ENCODE measurements at places on chromosomes 16 and 17. TPM values are rescaled to one million over a fixed set of nuclear protein-coding genes. Genes with fewer than 3 reads are reported as not detected.

DNA sequence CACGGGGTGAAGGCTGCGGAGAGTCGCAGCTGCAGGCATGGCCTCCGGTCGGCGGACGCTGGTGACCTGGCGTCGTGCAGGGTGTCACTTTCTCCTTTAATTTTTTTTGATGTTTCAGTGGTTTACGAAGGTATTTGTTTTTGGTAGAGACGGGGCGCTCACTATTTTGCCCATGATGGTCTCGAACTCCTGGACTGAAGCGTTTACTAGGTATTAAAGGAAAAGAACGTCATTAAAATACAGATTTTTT, 17.1 kb downstream of the ZNF213 start:
- no peak for DNase-seq

The CHTF8 gene
- total RNA-seq = 67.7 TPM

The CHD9NB gene
- 0.52 TPM for total RNA-seq

The KRTAP3-1 gene
- not detected for total RNA-seq

The CNTNAP4 gene
- total RNA-seq = not detected

DNA sequence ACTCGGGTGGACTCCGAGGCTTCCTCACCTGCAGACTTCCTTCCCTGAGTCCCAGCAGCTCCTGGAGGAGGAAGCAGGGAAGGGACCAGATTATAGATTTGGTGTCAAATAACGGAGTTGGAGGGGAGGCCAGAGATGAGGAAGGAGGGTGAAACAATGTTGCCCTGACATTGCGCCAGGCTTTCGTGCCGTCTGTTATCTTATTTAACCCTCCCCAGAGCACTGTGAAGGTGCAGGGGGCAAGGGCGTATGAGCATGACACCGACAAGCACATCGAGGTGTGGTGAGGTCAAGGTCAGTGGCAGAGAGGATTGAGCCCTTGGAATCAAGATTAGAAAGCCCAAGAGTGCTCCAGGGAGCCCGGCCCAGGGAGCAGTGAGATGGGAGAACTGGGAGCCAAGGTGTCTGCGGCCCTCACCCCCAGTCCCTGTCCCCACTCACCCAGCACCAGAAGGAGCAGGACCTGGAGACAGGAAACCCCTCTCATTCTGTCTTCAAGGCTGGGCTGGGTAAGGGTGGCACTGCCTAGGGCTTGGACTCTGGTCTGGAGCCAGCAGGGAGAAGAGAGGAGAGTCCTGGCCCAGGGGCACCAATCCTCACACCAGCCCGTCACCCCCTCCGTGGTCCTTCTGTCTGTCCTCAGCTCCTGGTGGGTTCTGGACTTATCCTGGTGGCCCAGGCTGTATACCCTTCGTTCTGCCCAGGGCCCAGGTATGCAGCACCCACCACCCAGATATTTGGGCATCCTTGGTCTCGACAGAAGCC, 1.1 kb downstream of the PRSS33 start:
- no peak for DNase-seq

DNA sequence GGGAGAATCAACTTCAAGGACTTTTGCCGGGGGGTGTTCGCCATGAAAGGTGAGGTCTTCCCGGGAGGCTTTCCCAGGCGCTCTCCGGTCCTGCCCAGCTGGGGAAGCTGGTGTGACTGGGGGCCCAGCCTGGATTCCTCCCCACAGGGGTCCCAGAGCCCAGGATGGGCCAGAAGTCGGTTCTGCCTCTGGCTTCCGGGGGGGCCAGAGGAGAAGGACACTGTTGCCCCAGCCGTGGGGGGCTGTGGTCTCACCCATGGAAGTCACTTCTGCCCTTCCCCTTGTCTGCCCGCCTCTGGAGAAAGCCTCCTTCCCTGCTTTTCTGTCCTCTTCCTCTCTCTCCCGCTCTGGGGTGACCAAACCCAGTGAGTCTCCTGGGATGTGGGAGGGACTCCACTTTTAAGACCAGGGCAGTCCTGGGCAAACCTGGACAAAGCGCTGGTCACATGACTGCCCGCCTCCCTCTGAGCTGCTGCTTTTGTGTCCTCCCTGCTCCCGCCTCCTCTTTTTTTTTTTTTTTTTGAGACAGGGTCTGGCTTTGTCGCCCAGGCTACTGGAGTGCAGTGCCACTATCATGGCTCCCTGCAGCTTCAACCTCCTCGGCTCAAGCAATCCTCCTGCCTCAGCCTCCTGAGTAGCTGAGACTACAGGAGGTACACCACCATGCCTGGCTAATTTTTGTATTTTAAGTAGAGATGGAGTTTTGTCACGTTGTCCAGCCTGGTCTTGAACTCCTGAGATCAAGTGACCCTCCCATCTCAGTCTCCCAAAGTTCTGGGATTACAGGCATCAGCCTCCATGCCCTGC, 40.6 kb downstream of the RAB11FIP4 start:
- DNase-seq = no peak

The EIF3CL gene
- 94.5 TPM for total RNA-seq

DNA sequence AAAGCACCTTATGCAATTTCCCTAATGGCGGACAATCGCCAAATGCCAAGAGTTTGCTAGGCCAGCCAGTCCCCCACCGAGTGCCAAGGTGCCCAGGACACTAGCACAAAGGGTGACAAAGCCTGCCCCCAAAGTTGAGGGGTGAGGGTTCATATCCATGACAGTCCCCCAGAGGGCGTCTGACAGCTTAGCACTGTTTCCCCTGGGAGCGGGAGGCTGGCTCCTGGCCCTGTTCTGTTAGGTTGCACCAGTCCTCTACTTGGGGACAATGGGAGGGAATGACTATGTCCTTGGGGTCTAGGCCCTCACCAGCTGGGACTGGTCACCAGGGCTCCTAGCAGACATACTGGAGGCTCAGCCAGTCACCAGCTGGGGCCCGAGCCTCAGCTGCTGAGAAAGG, 66.9 kb downstream of the MYO18A start:
- DNase-seq = no peak

DNA sequence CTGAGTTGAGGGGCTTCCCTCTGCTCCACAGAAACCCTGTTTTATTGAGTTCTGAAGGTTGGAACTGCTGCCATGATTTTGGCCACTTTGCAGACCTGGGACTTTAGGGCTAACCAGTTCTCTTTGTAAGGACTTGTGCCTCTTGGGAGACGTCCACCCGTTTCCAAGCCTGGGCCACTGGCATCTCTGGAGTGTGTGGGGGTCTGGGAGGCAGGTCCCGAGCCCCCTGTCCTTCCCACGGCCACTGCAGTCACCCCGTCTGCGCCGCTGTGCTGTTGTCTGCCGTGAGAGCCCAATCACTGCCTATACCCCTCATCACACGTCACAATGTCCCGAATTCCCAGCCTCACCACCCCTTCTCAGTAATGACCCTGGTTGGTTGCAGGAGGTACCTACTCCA, 26.0 kb downstream of the STH start:
- no peak for DNase-seq

- DNase-seq = peak; percentile 35
Measured at GRCh38 chr17:70270554-70270953, 101.2 kb downstream of the KCNJ2 start.

- peak; percentile 36 for DNase-seq
Measured at GRCh38 chr16:67246756-67247191, 507 bp downstream of the FHOD1 start.

DNA sequence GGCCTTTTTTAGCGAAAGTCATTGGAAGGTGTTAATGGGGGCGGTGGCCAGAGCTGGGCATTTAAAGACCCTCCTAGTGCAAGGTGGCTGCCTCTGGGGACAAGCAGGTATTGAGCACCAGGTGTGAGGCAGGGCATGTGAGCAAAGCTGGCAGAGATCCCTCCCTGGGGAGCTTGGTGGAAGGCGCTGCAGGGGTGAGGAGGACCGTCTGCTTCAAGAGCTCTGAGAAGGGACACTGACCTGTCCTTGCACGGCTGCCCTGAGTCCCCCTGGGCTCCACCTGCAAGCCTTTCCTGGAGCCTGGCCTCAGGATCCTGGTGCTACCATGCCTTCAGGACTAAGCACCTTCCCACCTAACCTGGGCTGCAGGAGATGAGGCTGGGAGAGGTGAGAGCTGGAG, 127.0 kb upstream of the CIBAR2 start:
- DNase-seq = no peak

- no peak for DNase-seq
Measured at GRCh38 chr17:12745486-12745885, 43.8 kb upstream of the ARHGAP44 start.

DNA sequence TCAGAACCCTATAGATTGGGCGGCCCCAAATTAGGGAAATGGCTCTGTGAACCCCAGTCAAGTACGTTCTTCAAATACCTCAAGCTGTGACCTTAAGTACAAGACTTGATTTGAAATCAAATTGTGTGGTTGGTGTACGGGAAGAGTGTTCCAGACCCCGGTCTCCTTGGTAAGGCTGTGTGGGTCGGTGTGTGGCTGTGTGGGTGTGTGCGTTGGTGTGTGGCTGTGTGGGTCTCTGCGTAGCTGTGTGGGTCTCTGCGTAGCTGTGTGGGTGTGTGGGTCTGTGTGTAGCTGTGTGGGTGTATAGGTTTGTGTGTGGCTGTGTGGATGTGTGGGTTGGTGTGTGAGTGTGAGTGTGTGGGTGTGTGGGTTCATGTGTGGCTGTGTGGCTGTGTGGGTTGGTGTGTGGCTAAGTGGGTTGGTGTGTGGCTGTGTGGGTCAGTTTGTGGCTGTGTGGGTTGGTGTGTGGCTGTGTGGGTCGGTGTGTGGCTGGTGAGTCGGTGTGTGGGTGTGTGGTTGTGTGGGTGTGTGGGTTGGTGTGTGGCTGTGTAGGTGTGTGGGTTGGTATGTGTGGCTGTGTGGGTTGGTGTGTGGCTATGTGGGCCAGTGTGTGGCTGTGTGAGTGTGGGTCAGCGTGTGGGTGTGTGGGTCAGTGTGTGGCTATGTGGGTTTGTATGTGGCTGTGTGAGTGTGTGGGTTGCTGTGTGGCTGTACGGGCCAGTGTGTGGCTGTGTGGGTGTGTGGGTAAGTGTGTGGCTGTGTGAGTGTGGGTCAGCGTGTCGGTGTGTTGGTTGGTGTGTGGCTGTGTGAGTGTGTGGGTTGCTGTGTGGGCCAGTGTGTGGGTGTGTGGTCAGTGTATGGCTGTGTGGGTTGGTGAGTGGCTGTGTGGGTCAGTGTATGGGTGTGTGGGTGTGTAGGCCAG, 238.7 kb upstream of the ZFHX3 start:
- no peak for DNase-seq

The TBC1D3H gene
- not detected for total RNA-seq

DNA sequence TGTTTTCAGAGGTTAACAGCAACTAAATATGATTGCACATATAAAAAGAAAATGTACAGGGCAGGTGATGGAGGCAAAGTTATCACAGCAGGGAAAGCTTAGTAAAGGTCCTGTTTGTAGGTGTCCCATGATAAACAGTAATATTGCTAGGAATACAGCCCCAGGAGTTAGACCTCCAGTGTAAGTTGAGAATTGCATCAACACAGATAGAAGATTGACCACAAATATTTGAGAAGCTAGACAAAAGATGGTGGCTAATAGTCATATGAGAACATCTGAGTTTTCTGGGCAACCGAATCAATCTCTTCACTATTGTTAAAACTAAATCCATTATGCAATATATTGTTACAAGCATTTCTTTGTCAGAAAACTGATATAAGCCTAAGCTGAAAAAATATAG, 152.6 kb downstream of the CDH11 start:
- no peak for DNase-seq

The WNK4 gene
- total RNA-seq = 9.7 TPM

- DNase-seq = no peak
Measured at GRCh38 chr17:72764632-72765041, 327.9 kb downstream of the SLC39A11 start.

GRCh38 chr17:69492410-69493071, 78.0 kb downstream of the MAP2K6 start:
- peak; percentile 67 for DNase-seq

DNA sequence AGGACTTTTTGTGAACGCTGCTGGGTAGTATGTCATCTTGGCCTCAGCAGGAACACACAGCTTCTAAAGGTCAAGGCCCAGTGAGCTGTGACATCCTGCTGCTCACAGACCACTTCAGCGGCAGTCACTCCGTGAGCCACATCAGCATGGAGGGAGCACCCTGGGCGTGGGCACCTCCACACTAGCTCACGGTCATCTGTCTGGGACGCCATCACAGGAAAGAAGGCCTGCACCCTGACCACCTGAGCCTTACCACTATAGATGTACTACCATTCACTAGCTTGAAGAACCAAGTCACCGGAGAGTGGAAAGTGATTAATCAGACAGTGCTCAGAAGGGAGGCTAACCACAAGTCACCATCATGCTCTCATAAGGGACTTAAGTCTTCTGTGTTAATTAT, 3.3 kb downstream of the AXIN1 start:
- peak; percentile 55 for DNase-seq

DNA sequence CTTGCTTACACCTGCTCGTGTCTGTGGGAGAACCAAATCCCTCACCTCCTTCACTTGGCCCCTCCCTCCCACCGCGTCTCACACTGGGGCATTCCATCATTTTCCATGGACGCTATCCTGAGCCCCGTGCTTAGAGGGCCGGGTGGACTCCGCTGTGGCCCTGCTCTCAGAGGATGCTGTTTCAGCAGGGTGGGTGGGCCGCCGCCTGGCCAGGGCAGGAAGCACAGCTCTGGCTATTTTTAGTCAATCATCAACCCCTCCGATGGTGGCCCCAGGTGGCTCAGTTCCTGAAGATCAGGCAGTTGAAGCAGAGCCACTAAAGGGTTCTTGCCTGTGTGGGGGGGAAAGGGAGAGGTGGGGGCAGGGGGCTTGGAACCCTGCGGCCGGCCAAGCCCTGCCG, 230.3 kb downstream of the ENGASE start:
- no peak for DNase-seq

- no peak for DNase-seq
Measured at GRCh38 chr17:57852092-57852954, 2.5 kb upstream of the MRPS23 start.

DNA sequence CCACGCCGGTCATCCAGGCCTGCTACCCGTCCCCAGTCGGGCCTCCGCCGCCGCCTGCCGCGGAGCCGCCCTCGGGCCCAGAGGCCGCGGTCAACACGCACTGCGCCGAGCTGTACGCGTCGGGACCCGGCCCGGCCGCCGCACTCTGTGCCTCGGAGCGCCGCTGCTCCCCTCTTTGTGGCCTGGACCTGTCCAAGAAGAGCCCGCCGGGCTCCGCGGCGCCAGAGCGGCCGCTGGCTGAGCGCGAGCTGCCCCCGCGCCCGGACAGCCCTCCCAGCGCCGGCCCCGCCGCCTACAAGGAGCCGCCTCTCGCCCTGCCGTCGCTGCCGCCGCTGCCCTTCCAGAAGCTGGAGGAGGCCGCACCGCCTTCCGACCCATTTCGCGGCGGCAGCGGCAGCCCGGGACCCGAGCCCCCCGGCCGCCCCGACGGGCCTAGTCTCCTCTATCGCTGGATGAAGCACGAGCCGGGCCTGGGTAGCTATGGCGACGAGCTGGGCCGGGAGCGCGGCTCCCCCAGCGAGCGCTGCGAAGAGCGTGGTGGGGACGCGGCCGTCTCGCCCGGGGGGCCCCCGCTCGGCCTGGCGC, 2.4 kb downstream of the HIC1 start:
- no peak for DNase-seq

- no peak for DNase-seq
Measured at GRCh38 chr17:28390563-28390962, 15.4 kb downstream of the SLC46A1 start.
